ENCODE measurements at places on chromosomes 1 and 21. TPM values are rescaled to one million over a fixed set of nuclear protein-coding genes. Genes with fewer than 3 reads are reported as not detected.

Gene CFAP74
- total RNA-seq: not detected

Gene LCE1E
- total RNA-seq: not detected

Gene ZNF593OS
- 2.1 TPM for total RNA-seq

Gene CELA2A
- total RNA-seq: not detected

Gene CYP4Z1
- not detected for total RNA-seq

Gene CA14
- total RNA-seq: 56.4 TPM

Gene C4BPA
- total RNA-seq: not detected

Gene KRTAP19-3
- not detected for total RNA-seq

Gene KDM1A
- total RNA-seq: 332 TPM

Gene CFAP141
- total RNA-seq: not detected

Gene RGSL1
- total RNA-seq: not detected

Gene SLC19A2
- 24.1 TPM for total RNA-seq

Gene UBL4B
- total RNA-seq: not detected

Gene BTF3L4
- total RNA-seq: 174 TPM

Gene SIM2
- not detected for total RNA-seq

Gene ADGRL4
- 0.31 TPM for total RNA-seq

Gene LEFTY1
- not detected for total RNA-seq

Gene NPR1
- 0.19 TPM for total RNA-seq

Gene C21orf58
- 26.2 TPM for total RNA-seq

Gene AIRE
- not detected for total RNA-seq

Gene VWA5B1
- total RNA-seq: not detected

Gene SLC9C2
- not detected for total RNA-seq

Gene ACOT11
- total RNA-seq: 0.51 TPM

Measured in neural progenitor cell (in vitro differentiated cells).